ENCODE measurements at places on chromosomes 1 and 21.
A peak's percentile ranks its signal among the peaks of the same experiment; 100 is the strongest.

DNA sequence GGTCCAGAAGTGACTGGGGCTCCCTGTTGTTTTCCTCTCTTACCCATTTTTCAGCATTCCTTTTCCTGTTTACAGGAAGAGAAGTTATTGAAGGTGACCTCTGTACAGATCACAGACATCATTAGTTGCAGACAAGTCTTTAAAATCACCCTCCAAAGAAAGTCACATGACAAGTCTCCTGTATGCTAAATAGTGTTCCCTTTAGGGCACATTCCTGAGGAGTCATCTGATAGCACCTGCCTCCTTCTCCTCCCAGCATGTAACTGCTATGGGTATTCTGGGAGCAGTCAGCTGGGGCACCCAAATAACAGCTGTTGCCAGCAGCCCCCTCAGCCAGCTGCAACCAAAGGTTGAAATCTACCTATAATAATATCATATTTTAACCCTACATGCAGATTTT is 200.6 kb downstream of the PTGER3 start:
- no peak for DNase-seq

- no peak for DNase-seq
These were observed 9.6 kb downstream of the STUM start for GRCh38 chr1:226558036-226558650.

DNA sequence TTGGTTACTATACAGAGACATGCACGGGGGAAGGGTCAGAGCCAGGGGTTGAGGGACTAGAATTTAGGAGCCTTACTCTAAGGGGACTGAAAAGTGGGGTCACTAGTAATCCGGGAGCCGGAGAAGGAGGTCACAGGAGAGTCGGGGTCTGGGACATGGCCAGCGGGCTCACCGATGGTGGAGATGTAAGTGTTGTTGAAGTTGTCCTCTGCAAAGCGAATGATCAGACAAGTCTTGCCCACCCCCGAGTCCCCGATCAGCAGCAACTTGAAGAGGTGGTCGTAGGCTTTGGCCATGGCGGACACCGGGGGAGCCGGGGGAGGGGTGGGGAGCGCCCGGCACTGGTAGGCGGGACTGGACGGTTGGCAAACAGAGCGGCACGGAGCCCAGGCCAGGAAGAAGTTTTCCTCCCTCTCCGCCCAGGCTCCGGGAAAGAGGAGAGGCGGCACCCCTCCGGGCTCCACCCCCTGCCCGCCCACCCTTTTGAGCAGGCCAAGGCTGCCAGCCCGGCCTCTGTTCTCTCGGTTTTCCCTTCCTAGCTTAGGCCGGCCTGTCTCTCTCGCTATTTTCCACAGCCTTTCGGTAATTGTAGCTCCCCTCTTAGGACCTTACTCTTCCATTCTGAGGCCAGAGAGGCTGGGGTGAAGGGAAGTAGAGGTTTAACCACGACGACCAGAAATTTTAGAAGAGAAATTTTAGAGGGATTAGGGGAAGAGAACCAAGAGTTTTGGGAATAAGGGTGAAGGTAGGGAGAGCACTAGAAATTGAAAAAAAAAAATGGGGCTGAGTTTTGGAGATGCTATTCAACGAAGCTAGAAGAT is at the start of gene RAB13:
Gene RAB13, minus strand, starts transcription at position 399 of the 821 bp plus-strand sequence. Its CDS starts 103 bp downstream, at position 296.
- DNase-seq: no peak

DNA sequence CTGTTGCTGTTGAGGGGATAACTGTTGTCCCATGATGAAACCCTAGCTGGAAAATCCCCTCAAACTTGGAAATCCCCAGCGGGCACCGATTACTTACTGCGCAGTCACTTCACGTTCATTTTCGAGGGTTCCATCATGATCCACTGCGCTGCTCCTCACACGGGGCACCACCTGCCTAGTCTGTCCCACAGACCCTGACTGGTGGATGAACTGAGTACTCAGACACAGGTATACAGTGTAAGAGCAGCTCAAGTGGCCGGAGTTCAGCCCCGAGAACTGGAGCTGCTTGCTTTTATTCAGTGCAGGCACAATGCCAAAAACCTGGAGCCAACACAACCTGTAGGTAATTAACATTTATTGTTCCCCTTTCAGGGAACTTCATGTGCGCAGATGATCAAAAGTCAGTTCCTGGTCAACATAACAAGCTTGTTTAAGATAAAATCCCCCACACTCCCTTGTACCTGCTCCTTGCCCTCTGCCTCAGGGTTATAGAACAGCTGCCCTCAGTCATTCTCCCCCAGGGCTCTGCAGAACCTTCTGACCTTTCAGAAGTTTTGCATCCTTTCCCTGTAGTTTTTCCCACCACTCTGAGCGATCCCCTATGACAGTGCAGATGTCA is 46.5 kb upstream of the PRELP start:
- peak; percentile 4 for DNase-seq

DNA sequence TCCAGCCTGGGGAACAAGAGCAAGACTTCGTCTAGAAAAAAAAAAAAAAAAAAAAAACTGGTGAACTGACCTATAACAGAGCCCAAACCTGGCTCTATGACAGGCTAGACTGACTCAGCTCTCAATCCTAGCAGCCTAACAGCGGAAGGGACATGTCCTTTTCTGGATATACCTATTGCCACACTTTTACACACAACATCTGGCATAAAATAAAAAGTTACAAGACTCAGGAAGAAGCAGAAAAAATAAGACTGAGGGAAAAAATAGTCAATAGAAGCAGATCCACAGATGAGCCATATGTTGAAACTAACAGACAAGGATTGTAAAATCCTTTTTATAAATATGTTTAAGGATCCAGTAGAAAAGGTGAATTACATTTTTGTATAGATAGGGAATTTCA is 57.5 kb upstream of the IPO9 start:
- DNase-seq: no peak

DNA sequence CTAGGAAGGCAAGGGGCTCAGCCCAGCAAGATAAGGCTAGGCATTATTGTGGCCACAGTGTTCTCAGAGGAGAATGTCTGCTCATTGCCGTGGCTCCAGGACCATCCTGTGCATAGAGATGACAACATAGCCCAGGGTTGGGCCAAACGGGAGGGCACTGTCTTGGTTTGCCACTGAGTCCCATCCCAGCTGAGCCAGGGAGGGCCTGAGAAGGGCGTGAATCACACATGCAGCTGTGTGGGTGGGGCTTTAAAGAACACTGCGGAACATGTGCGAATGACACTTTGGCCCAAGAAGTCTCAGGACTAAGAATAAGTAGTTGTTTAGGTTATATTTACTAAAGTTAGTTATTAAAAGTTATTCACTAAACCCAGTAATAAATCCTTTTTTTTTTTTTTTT is 18.5 kb downstream of the CHAF1B start:
- DNase-seq: no peak

- DNase-seq: no peak
These were observed 19.7 kb upstream of the GALNT2 start for GRCh38 chr1:230047114-230047865.

DNA sequence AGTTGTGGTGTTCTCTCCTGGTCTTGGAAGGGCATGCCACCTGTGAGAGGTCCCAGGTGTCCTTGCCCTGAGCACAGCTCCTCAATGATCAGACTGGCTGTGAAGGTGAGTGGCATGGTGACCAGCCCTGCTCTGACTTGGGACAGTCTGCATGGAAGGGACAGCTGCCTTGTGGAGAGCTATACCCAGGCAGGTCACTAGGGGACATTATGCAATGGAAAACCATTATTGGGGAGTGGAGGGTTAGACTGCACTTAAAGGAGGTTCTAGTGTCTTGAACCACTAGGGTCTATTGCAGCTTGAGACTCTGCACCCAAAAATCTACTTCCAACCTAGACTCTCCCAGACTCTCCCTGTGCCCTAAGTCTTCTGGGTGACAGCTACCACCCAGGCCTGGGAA is 24.8 kb downstream of the FAM78B start:
- no peak for DNase-seq

GRCh38 chr1:217456261-217456660 is 174.6 kb downstream of the GPATCH2 start:
- DNase-seq: no peak

DNA sequence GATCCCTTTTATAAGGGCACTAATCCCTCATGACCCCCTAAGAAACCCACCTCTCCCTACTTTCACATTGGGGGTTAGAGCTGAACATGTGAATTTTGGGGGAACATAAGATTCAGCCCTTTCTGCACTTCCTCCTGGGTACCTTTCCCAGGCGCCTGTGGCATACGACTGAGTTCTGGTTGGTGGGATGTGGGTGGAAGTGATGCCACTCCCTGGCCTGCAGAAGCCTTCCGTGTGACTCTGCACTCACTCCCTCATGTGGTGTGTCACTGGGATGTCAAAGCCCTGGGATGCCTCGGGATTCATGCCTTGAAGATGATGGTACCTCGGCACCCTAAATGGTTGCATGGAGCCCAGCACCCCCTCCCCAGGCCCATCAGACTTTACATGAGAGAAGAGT is 28.3 kb upstream of the VASH2 start:
- no peak for DNase-seq

GRCh38 chr1:201332021-201332420 is 45.5 kb downstream of the TNNT2 start:
- DNase-seq: no peak

GRCh38 chr21:28445141-28445830 is 547.4 kb downstream of the LTN1 start:
- DNase-seq: no peak

- no peak for DNase-seq
These were observed 37.4 kb downstream of the PRDM2 start for GRCh38 chr1:13737398-13737797.

- no peak for DNase-seq
These were observed 284.4 kb upstream of the GJB5 start for GRCh38 chr1:34470401-34470800.

GRCh38 chr1:31487143-31487542 is 74.1 kb downstream of the SERINC2 start:
- no peak for DNase-seq

DNA sequence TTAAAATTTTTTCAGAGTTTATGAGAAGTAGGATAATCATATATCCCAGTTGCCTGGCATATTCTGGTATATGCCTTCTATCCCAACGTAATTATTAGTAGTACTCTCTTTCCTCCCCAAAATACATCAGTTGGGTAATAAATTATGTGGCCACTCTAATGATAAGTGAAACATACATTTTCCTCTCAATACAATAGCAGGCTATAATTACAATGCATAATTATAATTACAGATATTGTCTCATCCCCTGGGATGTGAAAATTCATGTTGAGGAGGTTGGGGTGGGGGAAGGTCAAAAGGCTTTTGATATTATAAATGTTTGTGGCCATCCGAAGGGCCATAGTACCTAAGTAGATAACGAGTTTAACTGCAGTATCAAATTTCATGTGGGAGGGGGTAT is 277.1 kb downstream of the ST6GALNAC3 start:
- DNase-seq: no peak

DNA sequence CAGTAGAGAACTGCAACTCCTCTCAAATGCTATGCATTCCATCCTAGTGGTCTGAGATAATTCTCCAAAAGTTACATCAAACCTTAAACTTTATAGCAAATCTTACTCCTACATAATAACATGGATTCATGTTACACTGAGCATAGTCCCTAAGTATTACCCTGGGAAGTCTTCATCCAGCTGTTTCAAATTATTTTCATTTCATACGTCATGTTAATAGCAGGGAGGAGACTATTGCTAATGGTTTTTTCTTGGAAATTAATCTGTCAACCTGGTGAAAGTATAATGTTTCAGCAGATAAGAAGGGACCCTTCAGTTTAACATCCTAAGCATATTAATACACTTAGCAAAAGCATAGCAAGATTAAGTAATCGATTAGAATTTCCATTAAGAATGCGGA is 318.1 kb downstream of the USP25 start:
- DNase-seq: no peak

- no peak for DNase-seq
These were observed 15.8 kb downstream of the SNX7 start for GRCh38 chr1:98677288-98677687.

- no peak for DNase-seq
These were observed 95.5 kb upstream of the B3GALT2 start for GRCh38 chr1:193281894-193282293.

- no peak for DNase-seq
These were observed 18.0 kb upstream of the VSIG8 start for GRCh38 chr1:159880430-159880829.

DNA sequence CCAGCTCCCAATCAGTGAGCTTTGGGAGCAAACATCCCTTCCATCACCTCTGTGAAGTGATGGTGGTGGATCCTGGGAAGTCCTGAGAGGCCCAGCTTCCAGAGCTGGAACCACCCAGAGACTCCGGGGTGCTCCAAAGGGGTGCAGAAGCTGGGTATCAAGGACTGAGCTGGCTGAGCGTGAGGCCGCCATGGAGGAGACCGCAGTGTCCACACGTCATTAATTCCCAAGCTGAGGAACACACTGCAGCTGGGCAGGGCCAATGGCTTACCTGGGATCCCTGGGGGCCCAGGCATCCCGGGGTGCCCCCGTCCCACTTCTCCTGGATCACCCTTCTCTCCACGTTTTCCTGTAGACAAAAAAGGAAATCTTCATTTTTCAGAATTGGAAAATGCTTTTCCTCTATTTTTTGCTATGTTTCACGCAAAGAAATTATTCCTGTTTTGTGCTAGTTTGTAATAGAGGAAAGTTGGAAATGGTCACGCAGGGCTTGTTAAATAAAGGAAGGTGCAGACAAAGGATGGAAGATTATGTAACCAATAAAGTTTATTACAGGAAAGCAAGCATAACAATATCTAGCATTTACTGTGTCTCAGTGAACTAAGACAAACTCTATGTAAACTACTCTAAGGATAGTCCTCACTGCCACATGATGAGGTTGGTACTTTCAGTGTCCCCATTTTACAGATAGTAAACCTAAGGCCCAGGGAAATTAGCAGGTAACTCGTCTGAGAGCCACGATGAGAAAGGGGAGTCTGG is 15.4 kb downstream of the COL9A2 start:
- DNase-seq: no peak

GRCh38 chr1:194917769-194918168 is 1690.5 kb downstream of the KCNT2 start:
- no peak for DNase-seq

GRCh38 chr1:9059891-9060744 is 9.3 kb downstream of the SLC2A5 start:
- no peak for DNase-seq

DNA sequence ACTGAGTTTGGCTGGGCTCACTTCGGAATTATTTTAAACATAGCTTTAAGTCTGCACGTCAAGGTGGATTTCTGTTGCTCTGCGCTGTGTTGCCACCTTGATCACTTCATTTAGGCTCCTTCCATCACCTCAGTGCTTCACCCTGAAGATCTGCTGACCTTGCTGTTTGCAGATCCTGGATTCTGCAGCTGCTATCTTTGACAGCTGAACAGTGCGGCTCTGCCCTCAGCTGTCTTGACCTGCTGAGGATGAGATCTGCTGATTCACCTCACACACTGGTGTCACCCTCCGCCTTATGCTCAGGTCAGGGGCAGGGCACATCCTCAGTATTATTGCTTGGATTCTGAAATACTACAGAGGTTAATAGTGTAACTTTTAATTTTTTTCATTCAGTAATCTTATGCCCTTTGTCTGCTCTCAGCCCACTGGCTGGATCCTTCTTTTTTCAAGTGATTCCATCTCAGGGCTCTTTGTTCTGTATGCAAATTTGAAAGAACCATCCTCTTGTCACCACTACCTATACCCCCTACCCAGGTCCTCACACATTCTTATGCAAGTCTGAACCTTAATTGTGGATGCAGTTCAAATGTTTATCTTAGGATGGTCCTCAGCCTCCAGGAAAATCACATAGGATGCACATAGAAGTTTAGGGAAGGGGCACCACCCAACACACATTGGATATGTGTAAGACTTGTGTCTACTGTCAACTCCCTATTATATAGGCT is 364.0 kb downstream of the OLFM3 start:
- no peak for DNase-seq

GRCh38 chr1:211748810-211749209 is 73.4 kb upstream of the NEK2 start:
- no peak for DNase-seq
